SJCRH30 (cell line): ENCODE measurements at places on chromosomes 12 and 14.

- DNase-seq, result no peak
Observed at GRCh38 chr12:3418609-3419390, 72.2 kb upstream of the PRMT8 start.

DNA sequence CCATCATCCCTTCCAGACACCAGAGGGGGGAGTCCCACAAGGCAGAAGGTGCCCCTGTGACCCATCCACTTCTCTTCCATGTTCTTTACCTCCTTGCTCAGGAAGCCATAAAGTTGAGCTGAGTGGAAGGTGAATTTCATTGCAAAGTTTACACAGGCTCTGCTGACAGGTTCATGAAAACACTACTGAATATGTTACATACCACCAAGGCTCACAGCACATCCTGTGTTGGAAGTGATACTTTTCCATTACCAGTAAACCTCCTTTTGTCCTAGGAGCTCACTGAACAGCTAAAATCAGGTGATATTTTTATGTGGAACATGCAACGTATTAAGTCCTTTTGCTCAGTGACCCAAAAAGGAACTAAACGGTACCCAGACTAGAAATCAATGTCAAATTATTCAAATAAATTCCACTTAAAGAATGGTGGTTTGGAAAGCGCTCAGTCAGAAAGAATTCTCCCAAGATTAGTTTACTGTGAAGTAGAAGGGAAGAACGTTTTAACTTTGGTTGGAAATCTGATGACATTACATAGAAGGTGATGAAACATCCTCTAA lies 196.2 kb upstream of the NUDT4 start:
- DNase-seq, result no peak

- peak; percentile 75 for DNase-seq
Observed at GRCh38 chr12:112182499-112182898, 57.1 kb downstream of the TRAFD1 start.

DNA sequence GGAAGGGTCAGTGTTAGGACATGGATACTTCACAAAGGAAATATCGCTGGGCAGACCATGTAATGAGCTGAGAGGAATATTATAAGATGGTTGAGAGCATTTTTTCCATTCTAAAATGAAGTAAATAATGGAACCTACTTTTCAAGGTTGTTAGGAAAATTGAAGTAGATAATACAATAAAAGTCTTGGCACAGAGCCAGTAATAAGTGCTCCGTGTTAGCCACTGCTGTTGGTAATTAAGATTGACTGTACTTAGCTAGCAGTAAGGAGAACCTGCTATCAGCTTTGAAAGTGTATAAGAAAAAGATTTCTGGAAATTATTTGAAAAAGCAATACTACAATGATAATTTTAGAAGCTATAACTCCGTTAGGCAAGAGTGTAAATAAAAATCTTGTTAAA lies 77.6 kb downstream of the SCAF11 start:
- no peak for DNase-seq

DNA sequence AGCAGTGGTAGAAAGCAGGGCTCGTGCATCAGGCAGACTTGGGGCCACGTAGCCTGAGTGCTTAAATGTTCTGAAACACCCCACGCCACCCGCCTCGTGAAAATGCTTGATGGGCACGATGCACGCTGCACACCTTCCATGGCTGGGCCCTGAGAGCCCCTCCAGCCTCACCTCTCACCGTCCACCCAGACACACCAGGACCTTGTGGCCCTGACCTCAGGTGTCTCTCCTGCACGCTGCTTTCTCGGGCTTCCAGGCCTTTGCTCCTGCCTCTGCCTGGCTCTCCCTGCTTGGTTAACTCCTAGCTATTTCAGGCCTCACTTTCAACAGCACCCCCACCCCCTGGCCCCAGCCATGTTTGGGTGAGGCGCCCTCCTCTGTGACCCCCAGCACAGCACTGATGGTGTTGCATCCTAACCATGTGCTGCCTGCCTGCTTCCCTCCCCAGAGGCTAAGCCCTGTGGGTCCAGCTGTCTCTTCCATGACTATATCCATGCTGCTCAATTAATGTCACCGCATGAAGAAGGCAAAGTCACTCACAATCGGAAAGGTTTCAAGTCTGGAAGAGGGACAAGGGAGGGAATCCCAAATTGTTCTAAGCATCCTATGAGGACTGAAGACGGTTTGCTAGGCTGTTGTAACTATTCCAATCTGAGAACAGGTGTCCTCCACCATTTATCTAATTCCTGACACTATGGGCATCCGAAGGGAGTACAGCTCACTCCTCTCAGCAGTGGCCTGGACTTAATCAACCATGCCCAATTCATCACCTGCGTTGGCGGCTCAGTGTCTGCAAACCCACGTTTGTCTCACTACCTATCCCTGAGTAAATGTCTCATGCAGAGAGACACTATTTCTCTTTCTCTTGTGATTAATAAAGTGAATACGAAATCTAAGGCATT lies 82.2 kb downstream of the CCDC88C start:
- peak; percentile 65 for DNase-seq

DNA sequence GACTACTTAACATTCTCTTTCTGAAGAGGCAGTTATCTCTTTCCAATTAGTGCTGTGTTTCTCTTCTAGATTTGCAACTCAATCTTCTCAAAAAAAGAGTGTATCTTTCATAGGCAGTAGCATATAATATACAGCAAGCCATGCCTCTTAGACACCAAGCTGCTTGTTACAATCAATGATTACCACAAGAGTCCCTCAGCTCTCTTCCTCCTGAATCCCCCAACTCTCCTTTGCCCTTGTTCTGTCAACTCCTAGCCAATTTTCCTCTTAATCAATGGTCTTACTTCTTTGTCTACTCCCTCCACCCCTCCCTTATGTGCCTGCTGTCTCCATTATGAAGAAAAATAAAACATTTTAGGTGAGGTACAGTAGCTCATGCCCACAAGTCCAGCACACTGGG lies 2.6 kb downstream of the TMTC1 start:
- peak; percentile 50 for DNase-seq
